Spinal cord (tissue), 10 donors: ENCODE measurements at places on chromosomes 6 and 20. TPM values are rescaled to one million over a fixed set of nuclear protein-coding genes. Genes with fewer than 3 reads are reported as not detected.

The SLC22A16 gene
- 0.66 TPM for total RNA-seq

The NRN1 gene
- 27.4 TPM for total RNA-seq

The PCK1 gene
- 0.50 TPM for total RNA-seq

- DNase-seq: no peak
Measured at GRCh38 chr6:56541741-56542360, 100.8 kb downstream of the DST start.

DNA sequence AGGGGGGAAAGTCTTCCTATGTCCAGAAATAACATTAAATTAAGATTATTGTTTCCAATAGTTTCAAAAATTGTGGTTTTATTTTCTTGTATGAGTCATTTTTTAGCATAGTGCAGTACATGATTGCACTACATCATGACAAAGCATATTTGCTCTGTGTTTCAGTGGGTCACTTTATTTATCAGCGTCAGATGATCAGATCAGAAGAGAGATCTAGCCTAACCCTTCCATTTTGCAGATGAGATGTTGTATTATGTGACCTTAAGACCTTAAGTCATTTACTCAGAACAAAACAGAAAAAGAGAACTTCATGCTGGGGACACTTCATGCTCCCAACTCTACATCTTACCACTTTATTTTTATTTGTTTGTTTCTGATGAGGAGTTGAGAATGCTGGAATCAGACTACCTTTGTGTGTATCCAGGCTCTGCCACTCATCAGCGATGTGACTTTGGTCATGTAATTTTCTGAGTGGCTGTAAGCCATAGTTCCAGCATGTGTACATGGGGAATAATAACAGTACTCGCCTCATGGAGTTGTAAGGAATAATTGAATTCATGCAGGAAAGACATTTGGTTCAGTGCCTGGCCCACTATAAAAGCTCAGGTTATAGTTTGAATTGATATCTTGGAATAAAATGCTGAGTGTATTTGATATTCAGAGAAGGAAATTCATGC, 13.5 kb downstream of the EYA4 start:
- no peak for DNase-seq

DNA sequence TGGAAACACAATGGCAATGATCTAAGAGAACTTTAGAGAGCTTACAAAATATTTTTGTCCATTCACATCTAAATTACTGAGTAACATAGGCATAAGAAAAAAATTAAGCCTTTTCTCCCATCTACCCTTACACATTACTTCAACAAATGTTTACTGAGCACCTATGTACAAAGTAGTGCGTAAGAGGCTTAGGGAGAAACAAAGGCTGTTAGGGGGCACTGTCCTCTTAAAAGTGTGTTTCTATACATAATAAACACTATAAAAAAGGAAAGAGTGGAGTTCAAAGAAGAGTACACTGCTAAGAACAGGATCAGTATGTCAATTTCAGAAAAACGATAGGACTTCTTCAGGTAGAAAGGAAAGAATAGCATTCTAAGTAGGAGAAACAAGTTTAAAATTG, 12.2 kb downstream of the ILRUN start:
- no peak for DNase-seq

DNA sequence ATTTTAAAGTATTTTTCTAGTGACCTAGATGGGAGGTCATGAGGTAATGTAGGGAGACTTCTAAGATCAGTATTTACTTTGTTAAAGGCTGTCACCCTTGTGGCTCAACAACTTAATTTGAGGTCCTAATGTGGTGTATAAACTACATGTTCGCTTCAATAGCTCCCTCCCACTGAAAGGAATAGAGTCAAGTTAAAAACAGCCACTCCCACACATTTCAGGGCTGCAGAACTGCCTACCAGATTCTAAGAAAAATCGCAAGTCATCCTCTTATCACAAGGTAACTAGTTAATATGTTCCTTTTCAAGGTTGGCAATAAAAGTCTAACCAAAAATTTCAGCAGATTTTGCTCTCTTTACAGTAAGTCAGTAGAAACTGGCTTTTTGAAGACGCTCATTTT, 15.1 kb downstream of the GSTA1 start:
- no peak for DNase-seq

GRCh38 chr20:49385465-49385864, 97.0 kb downstream of the KCNB1 start:
- no peak for DNase-seq
